Psoas muscle (tissue), 8 donors: ENCODE measurements at places on chromosomes 5 and 9. TPM values are rescaled to one million over a fixed set of nuclear protein-coding genes. Genes with fewer than 3 reads are reported as not detected.

- H3K4me1 ChIP-seq: peaks cover 87% of the 10 kb centered on the region
- H3K36me3 ChIP-seq: peaks cover 8% of the 10 kb centered on the region
- H3K27ac ChIP-seq: peak overlapping the region; percentile 57
- no peak for DNase-seq
These were observed 138.6 kb downstream of the TRIO start for GRCh38 chr5:14281746-14282181.

DNA sequence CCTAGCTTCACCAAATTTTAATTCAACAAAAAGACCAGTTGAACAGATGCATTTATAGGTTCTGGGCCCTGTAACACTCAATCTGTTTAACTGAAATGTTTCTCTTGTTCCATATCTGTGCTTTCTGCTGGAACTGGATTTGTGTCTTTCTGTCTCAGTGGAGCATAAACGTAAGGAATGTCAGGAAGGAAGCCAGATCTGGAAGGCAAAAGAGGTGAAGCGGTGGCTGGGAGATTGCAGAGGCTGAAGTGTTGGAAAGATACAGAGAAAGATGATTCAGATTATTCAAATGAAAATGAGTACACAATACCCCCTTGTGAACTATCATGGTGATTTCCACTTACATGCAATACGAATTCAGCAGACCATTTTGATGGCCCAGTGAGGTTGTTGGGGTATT lies 406.8 kb downstream of the BRINP1 start:
- H3K27me3 ChIP-seq: no peaks in the 10 kb centered on the region
- no peak overlapping the region for H3K4me3 ChIP-seq
- no peak for DNase-seq
- H3K36me3 ChIP-seq: no peaks in the 10 kb centered on the region

The CDKN2B gene
- total RNA-seq: 7.2 TPM

The SV2C gene
- not detected for total RNA-seq

GRCh38 chr5:87053146-87053545 lies 214.5 kb upstream of the RASA1 start:
- no peak overlapping the region for H3K27ac ChIP-seq
- no peaks in the 10 kb centered on the region for H3K4me1 ChIP-seq
- DNase-seq: no peak

DNA sequence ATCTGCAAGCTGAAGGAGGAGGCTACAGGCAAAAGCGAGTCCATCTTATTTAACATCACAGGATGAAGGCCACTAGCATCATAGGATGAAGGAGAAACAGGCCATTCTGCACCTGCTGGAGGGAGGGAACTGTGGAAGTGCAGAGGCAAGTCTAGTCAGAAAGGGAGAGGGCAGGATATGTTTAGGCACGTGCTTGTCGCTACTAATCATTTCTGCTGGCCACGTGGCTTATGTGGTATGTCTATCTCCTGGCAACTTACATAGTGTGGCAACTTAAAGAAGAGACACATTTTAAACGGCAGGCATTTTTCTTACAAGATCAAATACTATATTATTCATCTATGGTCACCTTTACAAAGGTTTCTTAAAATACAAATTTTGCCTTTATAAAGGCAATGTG lies 74.0 kb downstream of the GNAQ start:
- no peaks in the 10 kb centered on the region for H3K27me3 ChIP-seq
- no peaks in the 10 kb centered on the region for H3K36me3 ChIP-seq
- no peak overlapping the region for H3K4me3 ChIP-seq
- no peak overlapping the region for H3K27ac ChIP-seq
- H3K4me1 ChIP-seq: peaks cover 30% of the 10 kb centered on the region

The GPSM1 gene
- total RNA-seq: 1.3 TPM

The PCDHA8 gene
- not detected for total RNA-seq

GRCh38 chr5:106288979-106289378 lies 1381.8 kb downstream of the EFNA5 start:
- no peak overlapping the region for H3K4me3 ChIP-seq
- H3K36me3 ChIP-seq: no peaks in the 10 kb centered on the region
- DNase-seq: no peak
- no peak overlapping the region for H3K27ac ChIP-seq
- no peaks in the 10 kb centered on the region for H3K27me3 ChIP-seq
